ENCODE measurements at places on chromosomes 7 and 10.

DNA sequence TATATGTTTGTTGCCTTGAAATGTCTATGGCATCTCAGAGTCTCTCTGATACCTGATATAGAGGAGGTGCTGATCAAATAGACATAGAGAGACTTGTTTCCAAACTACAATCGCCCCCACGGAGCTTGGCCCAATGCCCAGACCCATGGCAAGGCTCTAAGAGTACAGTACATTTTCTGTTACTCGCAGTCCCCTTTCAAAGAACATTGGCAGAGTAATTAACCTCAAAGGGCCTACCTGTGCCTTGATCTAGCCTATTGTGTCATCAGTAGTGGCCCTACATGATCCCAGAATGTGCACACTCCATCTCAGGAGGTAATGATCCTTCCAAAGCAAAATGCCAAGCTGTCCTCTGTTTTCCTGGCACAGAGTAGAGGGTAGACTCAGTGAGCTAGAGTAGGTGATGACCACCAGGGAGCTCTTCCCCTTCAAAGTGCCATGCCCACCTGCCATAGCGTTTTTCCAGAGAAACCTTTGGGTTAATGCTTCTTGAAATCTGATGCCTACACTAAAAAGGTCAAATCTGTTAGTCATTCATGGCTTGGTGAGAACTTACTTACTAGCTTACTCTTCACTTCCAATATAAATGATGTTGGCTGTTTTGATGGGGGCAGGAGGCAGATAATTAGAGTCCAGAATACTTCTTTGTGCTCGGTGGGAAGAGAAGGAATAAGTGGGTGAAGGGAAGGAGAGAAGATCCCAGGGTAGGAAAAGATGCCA, 41.2 kb upstream of the ACSL5 start:
- no peak for DNase-seq

- DNase-seq = peak; percentile 66
These were observed 205.8 kb upstream of the FRMD4A start for GRCh38 chr10:14536241-14537213.

DNA sequence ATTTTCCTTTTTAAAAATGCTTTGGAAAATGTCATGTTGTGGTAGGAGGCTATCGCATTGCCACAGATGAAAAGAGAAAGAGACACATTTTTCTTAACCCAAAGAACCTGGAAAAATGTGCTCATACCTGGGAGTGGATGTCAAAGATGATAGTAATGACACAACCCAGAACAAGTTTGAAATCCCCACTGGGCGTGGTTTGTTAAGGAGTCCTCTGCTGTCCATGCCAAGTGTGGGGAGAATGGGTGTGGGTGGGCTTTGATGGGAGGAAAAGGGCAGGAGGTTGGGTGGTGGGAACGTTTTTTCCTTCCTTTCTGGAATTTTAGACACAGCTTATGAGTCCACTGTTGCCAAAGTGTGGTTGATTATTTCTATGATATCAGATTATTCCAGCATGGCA, 10.9 kb downstream of the OPTN start:
- no peak for DNase-seq

GRCh38 chr10:13769946-13770345, 183.2 kb downstream of the PRPF18 start:
- DNase-seq = peak; percentile 19

- no peak for DNase-seq
These were observed 608.2 kb downstream of the GALNT17 start for GRCh38 chr7:71740174-71740560.

DNA sequence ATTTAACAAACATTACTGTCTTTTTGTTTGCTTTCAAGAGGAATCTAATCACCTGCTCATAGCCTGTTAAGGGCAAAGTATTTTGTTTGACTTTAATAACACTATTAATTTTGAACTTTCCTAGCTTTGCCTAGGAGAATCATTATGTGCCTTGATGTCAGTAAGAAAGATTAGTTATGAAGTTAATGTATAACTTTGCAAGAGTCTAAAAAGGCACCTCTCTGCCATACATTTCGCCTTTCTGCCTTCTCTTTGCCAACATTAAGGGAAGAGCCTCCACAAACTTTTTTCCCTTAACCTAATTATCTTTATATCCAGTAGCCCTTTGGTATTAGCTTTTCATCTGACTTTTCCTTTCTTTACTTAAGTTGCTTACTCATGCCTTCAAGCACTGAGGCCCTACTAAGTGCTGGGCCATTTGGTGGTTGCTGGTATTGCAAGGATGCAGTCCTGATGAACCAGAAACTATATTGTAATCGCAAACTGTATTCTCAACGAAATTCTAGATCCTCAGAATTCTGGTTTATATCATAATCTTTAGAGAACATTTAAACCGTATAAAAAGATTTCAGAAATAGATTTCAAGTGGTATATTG, 108.5 kb downstream of the SND1 start:
- no peak for DNase-seq

GRCh38 chr7:70415179-70415972, 716.6 kb upstream of the GALNT17 start:
- DNase-seq = no peak

DNA sequence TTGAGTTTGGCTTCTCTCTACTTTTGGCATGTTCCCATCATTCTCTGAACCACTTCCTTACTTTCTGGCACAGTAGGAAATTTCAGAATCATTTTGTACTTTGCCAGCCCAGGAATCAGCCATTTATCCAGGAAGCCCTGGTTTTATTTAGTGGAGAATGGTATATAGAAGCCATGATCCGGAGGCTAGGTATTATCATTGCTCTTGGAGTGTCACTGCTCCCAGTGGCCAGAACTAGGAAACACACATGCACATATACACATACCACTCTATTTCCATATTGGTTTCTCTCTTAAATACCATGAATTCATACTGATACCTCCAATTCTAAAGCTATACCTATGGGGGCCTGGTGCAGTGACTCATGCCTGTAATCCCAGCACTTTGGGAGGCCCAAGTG, 36.3 kb downstream of the SUFU start:
- no peak for DNase-seq

GRCh38 chr7:36611703-36612102, 112.6 kb downstream of the AOAH start:
- no peak for DNase-seq

- no peak for DNase-seq
These were observed 179.6 kb downstream of the ZMYND11 start for GRCh38 chr10:314871-315270.

DNA sequence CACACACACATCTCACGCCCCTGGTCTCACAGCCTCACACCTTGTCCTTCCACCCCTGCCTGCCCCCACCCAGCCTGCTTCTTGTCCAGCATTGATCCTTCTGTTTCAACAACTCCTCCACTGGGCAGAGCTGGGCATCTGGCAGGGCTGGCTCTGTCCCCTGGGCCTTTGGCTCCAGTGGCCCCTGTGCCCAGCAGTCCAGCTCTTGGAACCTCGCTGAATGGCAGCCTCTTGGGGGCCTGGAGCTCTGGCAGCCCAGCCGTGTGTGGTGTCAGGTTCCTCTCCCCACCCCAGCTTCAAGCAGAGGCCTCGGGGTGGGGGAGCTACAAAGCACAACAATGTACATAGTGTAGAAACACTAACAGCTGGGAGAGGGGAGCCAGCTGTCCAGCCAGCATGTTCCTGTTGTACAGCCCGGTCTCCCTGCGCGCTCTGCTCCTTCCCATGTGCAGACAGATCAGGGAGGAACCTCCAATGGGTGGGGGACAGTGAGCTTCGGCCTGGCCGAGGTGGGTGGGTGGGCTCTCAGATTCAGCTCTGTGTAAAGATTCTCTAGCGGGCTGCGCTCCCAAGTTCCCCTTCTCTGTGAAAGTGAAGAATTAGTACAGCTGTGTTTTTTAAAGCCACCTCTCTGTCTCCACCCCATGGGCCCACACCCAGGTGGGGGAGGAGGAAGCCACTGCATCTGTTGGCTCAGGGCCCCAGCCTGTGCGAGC, 19.4 kb downstream of the ZMIZ2 start:
- DNase-seq = peak; percentile 20

GRCh38 chr7:55572378-55573233, at the start of gene VOPP1:
Gene VOPP1 (minus strand): TSS chr7:55572502. CDS start chr7:55572324, 178 bp downstream.
- peak; percentile 70 for DNase-seq

- no peak for DNase-seq
These were observed 135.3 kb upstream of the MEOX2 start for GRCh38 chr7:15821484-15822427.
